ENCODE measurements at places on chromosomes 4 and X.
A peak's percentile ranks its signal among the peaks of the same experiment; 100 is the strongest.

- no peak for DNase-seq
Observed at GRCh38 chr4:96916711-96917110, 1076.8 kb downstream of the PDHA2 start.

- DNase-seq = no peak
Observed at GRCh38 chr4:8553991-8554405, 26.2 kb upstream of the GPR78 start.

DNA sequence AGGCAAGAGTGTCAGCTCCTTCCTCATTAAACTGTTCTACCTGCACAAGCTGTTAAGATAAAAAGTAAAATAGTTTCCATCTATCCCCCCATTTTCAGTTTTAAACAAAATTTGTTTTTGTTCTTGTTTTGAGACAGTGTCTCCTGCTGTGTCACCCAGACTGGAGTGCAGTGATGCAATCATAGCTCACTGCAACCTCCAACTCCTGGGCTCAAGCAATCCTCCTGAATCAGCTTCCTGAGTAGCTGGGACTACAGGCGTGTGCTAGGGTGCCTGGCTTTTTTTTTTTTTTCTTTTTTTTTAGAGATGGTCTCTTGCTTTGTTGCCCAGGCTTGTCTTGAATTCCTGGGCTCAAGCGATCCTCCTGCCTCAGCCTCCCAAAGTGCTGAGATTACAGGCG, 105.4 kb downstream of the HS6ST2 start:
- DNase-seq = no peak

DNA sequence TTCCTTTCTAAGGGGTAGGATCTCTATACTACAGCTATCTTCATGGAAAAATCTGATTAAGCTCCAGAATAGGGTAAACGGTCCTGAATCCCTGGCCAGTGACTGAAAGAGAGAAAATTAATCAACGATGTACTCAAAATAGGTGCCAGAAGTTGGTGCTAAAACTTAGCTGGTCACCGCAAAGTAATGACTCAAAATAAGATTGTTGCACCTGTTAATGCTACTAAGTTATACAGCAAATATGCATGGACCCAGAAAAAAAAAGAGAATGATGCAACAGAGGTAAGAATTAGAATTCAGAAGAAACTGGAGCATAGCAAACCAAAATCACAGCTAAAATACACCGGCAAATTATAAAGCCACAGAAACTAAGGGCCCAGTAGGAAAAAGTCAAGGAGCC, 239.7 kb upstream of the FAM241A start:
- no peak for DNase-seq

DNA sequence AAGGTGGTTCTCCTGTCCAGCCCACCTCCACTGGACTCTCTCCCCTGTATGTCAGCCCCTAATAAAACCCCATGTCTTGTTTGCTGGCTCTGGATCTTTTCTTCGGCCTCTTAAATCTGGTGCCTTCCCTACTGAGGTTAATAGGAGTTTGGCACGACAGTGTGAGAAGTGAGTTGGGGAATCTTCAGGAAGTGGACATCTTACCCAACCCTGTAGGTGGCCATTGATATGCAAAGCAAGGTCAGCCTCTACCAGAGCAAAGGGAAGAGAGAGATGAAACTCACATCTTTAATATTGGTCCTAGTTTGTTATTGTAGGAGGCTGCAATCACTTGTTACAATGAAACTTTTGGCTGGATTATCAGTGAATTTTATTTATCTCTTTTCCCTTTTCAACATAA, 111.7 kb downstream of the CHRDL1 start:
- no peak for DNase-seq

DNA sequence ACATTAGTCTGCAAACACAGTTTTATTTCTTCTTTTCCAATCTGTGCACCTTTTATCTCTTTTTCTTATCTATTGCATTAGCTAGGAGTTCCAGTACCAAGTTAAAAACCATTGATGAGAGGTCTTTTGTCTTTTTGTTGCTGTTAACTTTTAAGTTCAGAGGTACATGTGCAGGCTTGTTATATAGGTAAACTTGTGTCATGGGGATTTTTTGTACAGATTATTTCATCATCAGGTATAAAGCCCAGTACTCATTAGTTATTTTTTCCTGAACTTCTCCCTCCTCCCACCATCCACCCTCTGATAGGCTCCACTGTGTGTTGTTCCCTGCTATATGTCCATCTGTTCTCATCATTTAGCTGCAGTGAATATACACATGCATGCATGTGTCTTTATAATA, 349.9 kb downstream of the PDHA2 start:
- DNase-seq = no peak

GRCh38 chr4:152161676-152162330, 374.1 kb downstream of the FBXW7 start:
- no peak for DNase-seq

DNA sequence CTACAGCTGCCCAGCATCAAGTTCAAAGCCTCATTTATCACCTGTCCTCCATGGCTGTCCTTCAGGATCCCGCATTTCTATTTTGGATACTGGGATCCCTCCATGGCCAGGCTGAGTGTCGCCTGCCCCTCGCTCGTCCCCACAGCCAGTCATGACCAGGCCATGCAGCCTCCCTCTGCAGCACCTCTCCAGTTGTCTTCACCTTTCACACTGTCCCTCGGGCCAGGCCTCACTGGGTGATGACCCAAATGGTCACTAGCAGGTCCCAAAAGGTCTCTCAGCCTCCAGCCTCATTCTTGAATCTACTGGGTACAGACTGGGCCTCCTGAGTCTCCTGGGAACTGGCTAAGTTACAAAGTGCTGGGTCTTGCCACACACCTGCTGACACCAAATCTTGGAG, 48.7 kb upstream of the HELT start:
- no peak for DNase-seq

- DNase-seq = no peak
Observed at GRCh38 chr4:2365913-2366210, 52.6 kb downstream of the ZFYVE28 start.

DNA sequence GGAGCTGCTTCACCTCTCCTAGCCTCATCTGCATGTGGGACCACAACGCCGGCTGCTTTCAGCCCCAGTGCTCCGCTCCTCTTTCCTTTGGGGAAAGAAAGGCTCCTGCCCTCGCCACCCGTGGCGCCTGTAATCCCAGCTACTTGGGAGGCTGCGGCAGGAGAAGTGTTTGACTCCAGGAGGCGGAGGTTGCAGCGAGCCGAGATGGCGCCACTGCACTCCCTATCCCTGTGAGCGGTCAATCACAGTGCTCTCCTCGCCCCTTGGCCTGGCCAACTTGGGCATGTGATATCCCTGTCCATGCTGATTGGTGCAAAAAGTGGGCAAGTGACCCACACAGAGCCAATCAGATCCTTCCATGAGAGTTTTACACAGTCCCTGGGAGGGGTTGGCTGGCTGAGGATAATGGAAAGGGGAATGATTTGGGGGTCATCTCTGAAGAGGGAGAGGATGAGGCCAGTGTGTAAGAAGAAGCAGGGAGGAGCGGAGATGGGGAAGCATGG, 56.2 kb downstream of the WFS1 start:
- DNase-seq = no peak

DNA sequence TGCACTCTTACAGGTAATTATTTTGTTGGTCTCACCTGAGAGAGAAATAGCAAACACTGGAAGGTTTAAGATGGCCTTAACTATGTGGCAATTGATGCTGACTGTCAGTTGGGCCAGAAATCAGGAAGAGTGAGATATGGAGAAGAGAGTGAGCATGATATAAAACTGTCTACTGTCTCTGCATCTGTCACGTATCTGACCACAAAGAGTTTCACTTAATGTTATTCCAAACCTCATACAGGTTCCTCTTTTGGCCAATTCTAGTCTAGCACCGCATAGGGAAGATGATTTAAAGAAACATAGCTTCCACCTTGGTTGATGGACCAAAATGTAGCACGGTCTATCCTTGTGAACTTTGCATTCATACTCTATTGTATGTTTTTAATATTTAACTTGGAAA, 381.0 kb upstream of the BOD1L1 start:
- DNase-seq = no peak

DNA sequence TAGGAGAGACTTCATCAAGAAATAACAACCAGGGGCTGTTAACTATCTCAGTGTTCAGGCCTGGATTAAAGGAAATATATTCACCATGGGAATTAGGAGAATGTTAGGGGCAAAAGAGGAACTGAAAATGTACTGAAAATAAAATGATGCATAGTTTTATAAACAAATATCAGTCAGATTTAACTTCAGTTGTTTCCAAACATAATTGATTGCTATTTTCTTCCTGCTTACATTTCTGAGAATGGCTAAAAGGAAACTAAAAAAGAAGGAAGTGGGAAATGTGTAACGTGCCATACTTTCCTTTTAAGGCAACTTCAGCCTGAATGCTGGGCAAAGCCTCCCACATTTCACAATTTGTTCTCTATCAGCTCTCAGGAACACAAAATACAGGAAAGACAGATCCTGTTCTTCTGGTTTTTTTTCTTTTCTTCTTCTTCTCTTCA, 178.1 kb downstream of the MAML3 start:
- DNase-seq = no peak

DNA sequence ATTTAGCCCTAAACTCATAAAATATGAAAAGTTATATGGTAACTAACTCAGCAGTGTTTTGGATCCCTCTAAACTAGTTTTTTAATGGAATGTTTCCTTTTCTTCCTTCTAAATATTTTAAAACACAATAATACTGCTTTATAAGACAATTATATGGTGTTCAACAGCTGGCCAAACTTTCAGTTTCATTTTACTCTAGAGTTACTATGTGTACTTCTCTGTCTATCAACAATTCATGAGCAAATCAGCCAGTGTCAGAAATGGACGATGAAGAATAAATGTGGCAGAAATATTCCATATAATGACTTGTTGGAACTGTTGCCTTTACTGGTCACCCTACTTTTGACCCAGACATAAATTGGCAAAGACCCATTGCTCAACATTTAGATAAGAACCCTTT, 64.8 kb upstream of the CXXC4 start:
- DNase-seq = no peak

GRCh38 chr4:14965071-14965470, 37.2 kb upstream of the CPEB2 start:
- no peak for DNase-seq

DNA sequence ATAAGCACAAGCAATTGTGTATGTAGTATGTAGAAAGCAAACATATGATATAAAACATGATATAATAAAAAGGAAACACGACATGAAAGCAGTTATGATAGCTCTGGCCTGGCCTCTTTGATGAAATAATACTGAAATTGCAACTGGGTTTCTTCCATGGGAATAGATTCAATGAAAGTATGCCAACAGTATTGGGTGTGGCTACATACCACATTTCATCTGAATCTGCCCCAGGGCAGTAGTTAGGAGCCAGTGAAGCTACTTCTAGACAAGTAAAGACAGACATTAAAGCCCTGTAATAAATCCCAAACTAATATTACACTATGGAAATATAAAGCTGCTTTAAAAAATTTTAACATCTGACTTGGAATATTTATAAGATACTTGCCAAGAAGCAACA, 207.3 kb downstream of the FBXW7 start:
- no peak for DNase-seq

DNA sequence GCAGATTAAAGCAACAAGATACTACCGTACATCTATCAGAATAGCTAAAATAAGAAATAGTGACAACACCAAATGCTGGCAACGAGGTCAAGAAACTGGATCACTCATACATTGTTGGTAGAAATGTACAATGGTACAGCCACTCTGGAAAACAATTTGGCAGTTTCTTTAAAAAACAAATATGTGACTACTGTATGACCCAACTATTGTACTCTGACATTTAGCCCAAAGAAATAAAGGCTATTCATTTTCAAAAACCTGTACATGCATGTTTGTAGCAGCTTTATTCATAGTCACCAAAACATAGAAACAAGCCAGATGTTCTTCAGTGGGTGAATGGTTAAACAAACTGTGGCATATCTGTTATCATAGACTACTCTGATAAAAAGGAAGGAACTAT, 8.2 kb downstream of the CLCN3 start:
- DNase-seq = no peak

DNA sequence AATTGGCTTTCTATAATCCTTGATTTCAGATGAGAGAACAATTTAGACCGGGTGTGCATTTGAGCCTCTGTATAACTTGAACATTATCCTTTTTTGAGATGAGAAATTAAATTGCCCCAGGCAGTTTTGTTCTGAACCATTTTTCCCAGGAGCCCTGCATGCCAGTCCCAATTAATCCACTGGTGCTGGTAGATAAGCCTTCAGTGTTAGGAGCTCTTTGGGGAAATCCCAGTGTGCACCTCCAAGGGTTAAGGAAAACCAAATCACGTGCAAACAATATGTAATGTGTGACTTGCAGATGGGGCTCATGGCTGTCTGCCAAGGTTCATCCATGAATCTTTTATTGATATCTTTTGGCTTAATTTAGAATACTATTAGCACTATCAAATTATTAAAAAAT, 43.2 kb downstream of the KIT start:
- DNase-seq = no peak

GRCh38 chrX:35625714-35626113, 172.4 kb upstream of the MAGEB16 start:
- no peak for DNase-seq

GRCh38 chrX:149950681-149951080, 12.4 kb upstream of the EOLA2 start:
- peak; percentile 3 for DNase-seq

DNA sequence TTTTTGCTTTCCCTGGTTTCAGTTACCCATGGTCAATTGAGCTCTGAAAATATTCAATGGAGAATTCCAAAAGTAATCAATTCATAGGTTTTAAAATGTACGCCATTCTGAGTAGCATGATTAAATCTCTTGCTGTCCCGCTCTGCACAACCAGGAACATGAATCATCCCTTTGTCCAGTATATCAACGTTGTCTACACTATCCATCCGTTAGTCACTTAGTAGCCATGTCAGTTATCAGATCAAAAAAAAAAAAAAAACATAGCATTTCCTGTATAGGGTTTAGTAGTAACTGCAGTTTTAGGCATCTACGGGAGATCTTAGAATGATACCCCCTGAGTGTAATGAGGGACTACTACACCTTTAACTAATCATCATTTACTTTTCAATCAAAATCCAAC, 15.1 kb downstream of the LAMP2 start:
- no peak for DNase-seq

DNA sequence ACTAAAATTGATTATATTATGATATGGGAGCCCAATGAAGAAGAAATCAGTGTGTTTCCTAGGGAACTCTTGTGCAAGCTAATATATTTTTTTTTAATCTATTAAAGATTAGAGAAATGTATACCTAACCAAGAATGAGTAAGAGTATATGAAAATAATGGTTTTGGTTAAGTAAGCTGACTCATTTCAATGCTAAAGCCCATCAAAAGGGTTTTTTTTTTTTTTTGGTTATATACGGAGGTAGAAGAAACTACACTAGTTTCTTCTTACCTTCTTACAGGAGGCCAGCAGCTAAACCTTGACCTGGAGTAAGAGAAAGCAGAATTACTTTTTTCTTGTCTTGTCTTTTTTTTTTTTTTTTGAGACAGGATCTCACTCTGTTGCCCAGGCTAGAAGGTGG, 27.5 kb downstream of the RUFY3 start:
- peak; percentile 22 for DNase-seq

Data from GM20000 (cell line).